Dermis blood vessel endothelial cell (primary cell): ENCODE measurements at places on chromosomes 11 and 22.

DNA sequence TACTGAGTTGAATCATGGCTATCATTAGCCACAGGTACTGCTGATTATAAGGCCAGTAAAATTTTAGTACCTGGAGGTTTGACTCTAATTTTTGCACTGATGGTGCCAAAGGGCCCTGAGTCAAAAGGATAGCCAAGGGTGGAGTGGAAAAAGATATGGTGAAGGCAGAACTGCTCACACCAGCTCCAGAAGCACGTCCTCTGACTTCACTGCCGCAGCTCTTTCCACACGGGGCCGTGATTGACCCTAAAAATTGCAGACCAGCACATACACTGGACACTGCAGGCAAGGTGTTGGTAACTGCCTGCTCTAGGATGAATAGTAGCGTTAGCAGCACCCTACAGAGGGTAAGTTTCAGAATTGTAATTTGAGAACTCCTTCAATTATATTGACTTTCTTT lies 25.4 kb upstream of the GRIK4 start:
- DNase-seq: no peak

GRCh38 chr22:25025491-25026400 lies 73.2 kb downstream of the KIAA1671 start:
- peak; percentile 74 for DNase-seq

DNA sequence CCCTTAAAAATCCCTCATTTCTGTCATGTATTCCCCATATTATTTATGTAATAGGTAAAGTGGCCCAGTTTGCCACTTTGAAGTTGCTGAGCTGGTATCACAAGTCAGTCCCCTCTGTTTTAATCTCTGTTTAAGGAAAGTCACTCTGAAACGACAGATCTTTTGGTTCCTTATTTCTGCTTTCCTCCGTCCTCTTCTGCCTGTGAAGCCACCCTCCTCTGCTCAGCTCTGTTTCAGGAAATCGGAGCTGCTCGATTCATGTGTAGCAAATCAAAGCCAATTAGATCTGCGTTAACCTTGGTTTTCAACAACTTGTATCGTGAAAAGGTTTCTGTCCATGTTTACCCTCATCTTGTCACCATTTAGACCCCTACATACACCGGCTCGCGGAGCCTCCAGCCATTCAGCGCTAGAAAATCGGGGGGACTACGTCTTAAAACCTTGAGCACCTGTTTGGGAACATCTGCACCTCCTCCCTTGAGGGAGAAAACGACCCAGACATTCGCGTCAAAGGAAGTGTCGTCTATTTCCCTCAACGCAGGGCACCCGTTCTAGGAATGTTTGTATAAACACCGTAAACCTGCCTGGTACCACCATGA lies 576 bp upstream of the SC5D start:
- no peak for DNase-seq

DNA sequence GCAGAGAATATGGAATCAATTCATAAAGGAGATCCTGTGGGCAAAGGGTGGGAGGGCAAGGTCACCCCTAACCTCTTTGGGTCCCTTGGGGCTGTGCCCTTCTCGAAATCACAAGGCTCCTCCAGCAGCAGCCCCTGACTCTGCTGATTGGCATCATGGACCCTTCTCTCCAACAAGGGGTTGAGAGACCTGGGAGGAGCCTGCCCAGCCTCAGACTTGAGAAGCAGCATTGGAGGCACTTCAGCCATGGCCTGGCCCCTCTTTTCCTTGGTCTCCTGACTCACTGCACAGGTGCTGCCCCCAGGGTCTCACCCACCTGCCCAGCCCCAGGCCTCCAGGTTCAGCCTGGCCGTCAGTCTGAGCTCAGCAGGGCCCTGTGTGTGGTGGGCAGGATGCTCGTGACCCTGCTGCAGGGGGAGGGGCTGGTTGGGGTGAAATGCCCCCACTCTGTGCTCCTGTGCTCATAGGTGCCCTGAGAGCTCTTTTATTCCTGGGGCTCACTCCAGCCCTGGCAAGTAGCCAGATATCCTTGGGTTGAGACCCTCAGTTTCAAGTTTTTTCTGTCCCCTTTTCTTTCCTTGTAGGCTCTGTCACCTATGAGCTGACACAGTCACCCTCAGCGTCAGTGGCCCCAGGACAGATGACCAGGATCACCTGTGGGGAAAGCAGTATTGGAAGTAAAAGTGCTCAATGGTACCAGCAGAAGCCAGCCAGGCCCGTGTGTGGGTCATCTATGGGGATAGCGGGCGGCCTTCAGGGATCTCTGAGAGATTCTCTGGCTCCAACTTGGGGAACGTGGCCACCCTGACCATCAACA lies 110.8 kb downstream of the GGTLC2 start:
- DNase-seq: no peak

DNA sequence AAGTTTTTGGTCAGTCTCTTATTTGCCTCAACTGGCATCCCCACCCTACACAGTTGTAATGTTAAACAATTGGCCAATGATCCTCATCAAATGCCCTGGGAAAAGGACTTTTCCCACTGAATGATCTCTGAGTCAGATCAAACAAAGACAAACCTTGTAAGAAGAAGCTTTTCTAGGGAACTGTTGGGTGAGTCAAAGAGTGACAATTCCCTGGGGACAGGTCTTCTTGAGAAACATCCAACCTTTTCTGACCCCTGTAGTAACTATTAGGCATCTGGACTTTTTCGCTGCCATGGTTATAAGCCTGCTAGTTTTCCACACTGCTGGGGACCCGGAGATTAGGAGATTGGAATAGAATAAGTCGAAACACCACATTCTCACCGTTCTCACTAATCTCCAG lies 789.8 kb upstream of the API5 start:
- DNase-seq: no peak

DNA sequence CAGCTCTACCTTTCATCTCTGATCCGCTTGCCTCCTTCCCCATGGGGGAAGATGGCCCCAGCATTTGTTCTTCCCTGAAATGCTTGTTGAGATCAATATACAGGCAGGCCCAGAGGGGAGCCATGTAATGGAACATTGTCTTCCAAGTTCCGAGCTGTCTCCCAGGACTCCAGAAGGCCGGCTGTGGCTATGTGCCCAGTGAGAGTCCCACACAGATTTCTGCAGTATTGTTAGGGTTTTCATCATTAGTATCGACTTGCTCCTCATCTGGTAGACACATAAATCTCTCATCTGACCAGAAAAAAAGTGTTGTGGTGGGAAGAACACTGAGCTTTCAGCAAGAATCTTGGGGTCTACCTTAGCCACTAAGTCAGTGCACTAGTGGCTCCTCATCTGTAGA lies 163.4 kb downstream of the TRIM29 start:
- DNase-seq: no peak

- DNase-seq: no peak
These were observed 5.5 kb upstream of the DUSP18 start for GRCh38 chr22:30673136-30673535.

DNA sequence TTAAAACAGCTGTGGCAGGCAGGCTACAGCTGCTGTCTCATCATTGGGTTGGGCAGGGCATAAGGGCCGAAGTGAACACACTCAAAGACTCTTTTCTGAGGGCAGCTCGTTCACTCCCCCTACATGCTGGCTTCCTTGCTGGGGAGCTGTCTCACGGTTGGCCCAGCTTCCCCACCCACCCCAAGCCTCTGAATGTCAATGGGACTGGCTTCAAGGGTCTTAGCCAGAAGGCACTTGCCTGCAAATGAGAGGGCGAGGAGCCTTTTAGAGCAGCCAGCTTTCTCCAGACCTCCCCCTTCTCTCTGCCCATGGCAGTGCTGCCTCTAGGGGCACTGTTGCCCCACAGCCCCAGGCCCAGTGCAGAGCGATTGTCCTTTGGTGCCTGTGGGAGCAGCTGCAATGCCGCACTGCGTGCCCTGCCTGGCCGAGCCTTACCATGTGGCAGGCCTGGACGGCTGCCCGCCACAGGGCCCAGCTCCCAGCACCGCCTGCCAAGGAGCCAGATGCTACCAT lies 94.7 kb upstream of the RASSF10 start:
- peak; percentile 24 for DNase-seq

DNA sequence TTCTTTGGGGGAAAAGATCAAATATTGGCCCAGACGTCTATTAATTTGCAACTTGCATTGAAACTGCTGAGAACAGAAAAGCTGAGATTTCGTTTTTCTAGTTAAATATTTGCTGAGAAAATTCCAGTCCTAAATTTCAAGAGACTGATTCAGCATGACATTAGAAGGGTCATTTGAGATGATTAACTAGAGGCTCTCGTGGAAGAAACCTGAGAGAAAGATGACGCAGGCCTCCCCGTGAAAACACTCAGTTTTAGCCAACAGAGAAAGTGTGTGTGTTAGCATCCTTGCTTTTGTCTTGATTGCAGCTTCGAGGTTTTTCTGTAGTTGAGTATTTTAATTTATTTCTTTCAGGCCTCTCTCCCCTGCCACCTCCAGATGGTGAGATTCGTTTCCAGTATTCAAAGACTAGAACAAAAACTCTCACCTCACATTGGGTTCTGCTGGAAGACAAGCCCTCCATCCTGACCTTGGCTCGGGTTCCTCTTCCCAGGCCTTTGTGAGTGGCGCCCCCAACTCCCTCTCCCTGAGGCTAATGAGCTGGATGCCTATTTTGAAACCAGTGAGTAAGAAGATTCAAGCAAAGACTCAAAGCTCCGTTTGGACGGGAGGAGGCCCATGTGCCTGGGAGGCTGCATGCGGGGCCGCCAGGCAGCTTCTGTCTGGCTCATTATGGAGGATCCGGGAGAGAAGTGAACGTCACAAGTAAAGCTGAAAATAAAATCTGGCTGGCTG lies 52.4 kb downstream of the CELSR1 start:
- DNase-seq: no peak

DNA sequence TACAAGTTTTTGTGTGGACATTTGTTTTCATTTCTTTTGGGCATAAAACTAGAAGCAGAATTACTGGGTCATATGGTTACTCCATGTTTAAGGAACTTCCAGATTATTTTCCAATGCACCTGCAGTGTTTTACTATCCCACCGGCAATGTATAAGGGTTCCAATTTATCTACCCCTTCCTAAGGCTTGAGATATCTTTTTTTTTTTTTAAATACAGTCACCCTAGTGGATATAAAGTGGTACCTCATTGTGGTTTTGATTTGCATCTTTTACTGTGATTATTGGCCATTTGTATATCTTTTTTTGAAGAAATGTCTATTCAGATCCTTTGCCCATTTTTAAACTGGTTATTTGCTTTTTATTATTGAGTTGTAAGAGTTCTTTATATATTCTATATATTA lies 34.6 kb upstream of the UCP3 start:
- no peak for DNase-seq

- DNase-seq: peak; percentile 44
These were observed 2.4 kb upstream of the SYT8 start for GRCh38 chr11:1832211-1832919.

GRCh38 chr11:63613517-63614135 lies 607 bp downstream of the PLAAT3 start:
- DNase-seq: peak; percentile 56

DNA sequence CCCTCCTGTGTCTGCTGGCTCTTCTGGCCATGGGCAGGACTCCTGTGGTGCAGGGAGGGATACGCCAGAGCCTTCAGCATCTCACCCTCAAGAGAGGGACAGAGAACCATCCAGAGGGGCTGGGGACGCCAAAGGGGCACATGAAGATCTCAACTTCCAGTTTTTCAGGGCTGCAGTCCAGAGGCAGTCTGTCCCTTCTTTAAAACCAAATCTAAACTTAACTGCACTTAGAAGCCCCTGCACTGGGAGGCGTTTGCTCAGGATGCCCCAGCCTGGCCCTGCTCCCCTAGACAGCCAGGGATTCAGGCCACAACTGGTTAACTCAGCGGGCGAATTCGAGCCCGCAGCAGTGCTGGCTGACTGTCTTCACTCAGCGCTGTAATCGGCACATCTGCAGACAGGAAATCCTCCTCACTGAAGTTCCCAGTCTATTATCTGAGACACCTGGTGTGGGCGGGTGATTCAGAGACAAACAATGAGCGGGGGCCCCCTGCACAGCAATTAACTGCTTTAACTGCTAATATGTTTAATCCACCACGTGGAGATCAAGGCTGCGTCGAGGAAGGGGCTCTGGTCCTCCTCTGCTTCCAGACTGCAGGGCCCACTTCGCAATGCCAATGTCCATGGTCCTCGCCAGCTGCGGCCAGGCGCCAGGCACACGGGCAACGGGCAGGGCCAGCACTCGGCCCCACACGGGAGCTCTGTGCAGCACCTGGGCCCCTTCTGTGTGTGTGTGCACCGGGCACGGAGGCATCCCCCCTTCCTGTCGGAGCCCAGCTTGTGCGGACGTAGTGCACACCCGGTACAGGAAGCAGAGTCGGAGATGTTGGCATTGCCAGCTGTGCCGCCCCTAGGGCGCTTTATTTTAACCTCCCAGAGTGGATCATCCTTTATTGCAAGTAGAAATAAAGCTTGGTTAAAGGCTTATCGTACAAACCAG lies 36.9 kb upstream of the GNB1L start:
- DNase-seq: peak; percentile 94

DNA sequence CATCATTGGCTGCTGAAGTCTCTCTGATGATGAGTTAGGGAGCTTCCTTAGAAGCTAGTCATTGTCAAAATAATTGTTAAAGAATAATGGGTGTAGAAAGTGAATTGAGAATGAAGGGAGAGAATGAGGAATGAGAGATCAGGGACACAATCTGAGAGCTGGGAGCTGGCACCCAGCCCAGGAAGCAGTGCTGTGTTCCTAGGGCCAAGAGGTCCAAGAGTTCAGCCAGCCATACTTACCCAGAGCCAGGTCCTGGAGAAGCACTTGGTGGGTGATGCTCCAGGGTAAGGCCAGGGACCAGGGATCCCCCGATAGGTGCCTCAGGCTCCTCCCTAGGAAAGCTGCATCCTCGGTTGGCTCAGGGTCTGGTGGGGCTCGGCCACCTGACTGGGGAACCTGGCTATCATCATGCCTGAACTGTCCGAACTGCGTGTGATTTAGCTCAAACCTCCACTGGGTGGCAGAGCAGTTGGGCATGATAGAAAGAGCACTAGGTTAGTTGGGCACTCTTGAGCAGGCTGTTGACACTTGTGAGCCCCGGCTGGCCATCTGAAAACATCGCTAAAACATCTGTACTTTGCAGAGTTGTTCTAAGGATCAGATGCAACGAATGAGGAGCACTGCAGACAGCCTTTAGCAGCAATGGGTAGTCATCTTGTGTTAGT lies 123.9 kb upstream of the NCAM1 start:
- DNase-seq: no peak

DNA sequence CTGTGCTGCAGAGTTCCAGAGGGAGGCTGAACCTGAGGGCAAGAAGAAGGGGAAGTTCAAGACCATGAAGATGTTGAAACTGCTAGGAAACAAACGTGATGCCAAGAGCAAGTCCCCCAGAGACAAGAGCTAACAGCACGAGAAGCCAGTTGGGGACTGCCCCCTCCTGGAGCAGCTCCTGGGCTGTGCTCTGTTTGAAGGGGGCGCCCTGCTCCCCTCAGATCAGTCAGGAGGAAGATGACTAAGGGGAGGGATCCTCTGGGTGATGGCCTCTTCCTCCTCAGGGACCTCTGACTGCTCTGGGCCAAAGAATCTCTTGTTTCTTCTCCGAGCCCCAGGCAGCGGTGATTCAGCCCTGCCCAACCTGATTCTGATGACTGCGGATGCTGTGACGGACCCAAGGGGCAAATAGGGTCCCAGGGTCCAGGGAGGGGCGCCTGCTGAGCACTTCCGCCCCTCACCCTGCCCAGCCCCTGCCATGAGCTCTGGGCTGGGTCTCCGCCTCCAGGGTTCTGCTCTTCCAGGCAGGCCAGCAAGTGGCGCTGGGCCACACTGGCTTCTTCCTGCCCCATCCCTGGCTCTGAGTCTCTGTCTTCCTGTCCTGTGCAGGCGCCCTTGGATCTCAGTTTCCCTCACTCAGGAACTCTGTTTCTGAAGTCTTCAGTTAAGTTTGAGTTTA lies 12.6 kb downstream of the C22orf23 start:
- DNase-seq: peak; percentile 60
